B cell (primary cell): ENCODE measurements at places on chromosomes 13 and 19.
A peak's percentile ranks its signal among the peaks of the same experiment; 100 is the strongest.

- DNase-seq: no peak
These were observed 8.9 kb downstream of the CEBPA start for GRCh38 chr19:33293255-33294057.

DNA sequence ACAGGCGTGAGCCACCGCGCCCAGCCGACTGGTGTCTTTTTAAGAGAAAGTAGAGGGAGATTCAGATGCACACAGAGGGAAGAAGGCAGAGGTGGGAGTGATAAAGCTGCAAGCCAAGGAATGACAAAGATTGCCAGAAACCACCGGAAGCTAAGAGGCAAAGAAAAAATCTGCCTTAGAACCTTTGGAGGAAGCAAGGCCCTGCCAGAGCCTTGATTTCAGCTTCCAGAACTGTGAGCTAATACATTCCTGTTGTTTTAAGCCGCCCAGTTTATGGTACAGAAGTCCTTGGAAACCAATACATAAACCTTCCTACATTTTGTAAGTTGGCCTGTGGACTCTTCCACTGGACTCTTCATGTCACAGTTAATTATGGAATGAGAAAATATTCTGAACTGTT is 71.7 kb upstream of the SOX21 start:
- no peak for DNase-seq

DNA sequence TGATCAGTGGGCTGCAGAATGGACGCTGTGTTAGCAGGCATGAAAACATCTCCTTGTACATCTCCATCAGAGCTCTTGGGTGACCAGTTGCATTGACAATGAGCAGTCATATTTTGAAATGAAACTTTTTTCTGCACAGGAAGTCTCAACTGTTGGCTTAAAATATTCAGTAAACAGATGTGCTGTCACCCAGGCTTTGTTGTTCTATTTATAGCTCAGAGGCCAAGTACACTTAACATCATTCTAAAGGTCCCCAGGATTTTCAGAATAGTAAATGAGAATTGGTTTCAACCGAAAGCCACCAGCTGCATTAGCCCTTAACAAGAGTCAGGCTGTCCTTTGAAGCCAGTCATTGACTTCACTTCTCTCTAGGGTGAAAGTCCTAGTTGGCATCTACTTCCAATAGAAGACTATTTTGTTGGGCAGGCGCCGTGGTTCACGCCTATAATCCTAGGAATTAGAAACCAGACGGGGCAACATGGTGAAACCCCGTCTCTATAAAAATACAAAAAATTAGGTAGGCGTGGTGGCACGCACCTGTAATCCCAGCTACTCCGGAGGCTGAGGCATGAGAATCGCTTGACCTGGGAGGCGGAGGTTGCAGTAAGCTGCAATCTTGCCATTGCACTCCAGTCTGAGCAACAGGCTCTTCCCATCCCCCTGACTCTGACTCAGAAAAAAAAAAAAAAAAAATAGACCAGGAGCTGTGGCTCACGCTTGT is 7.9 kb upstream of the PDE4A start:
- peak; percentile 73 for DNase-seq

GRCh38 chr19:55491546-55492360 is 3.5 kb downstream of the SSC5D start:
- no peak for DNase-seq

DNA sequence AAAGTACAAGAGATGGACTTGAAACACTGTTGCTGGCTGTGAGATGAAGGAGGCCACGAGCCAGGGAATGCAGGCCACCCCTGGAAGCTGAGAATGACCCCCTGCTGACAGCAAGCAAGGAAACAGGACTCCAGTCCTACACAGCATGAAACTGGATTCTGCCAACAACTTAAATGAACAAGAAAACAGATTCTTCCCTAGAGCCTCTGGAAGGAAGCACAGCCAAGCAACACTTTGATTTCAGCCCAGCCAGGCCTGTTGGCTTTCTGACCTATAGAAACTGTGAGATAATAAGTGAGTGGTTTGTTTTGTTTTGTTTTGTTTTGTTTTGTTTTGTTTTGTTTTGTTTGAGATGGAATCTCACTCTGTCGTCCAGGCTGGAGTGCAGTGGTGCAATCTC is 105.3 kb upstream of the CACNA1A start:
- DNase-seq: no peak

DNA sequence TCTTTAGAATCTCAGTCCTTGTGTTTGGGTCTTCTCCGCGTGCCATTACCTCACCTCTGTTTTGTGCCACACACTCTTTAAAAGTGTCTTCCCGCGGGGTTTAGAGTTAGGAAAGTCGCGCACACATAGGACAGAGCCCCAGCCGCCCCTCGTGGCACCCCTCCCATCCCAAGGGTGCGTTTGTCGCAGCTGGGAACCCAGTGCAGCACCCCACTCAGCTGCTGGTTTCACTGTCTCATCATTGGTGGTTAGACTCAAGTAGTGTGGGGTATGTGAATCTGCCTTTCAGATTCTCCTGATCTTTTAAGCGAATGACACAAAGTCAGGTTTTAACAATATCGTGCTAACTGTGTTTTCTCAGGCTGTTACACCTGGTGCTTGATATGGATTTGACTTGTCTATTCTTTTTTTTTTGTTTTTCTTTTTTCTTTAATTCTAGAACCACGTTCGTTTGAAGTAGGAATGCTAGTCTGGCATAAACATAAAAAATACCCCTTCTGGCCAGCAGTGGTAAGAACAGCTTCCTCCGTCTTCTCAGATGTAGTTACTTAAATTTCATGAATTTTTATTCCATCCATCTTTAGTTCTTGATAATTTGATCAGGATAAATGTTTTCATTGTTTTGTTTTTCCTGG is 19.5 kb upstream of the NDUFS7 start:
- no peak for DNase-seq

DNA sequence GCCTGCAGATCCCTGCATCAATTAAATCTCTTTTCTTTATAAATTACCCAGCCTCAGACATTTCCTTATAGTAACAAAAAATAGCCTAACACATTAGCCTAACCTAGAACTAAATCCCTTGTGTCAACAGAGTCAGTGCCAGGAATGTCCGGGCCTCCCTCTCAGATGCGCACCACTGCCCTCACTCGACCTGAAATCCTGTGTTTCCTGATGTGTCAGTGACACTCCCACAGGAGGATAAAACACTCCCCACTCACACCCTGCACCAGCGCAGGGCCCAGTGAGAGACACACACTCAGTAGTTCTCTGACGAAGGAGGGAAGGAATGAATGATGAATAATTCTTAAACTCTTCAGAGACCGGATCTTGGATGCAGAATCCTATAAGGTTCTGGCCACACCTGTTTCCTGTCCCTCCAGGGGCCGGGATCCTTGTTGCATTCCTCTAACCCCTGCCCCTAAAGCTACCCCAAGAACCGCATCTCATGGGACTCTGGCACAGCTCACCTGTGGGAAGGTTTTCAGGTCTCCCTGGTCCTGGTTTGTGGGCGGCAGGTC is 3.1 kb downstream of the CEACAM3 start:
- no peak for DNase-seq

GRCh38 chr13:44413095-44413494 is 39.5 kb downstream of the SERP2 start:
- no peak for DNase-seq

- peak; percentile 45 for DNase-seq
These were observed at the start of gene MTUS2 for GRCh38 chr13:28820099-28821051. MTUS2 (plus strand) TSS chr13:28820339.

- no peak for DNase-seq
These were observed 32.9 kb upstream of the SLC7A9 start for GRCh38 chr19:32902448-32902847.

- no peak for DNase-seq
These were observed 5.9 kb upstream of the PLAUR start for GRCh38 chr19:43675906-43676305.

GRCh38 chr13:30763786-30764413 is 28.6 kb downstream of the ALOX5AP start:
- DNase-seq: no peak
